ENCODE measurements at places on chromosomes 3 and 15.

- no peak for DNase-seq
Observed at GRCh38 chr3:15781637-15782402, 16.0 kb downstream of the ANKRD28 start.

DNA sequence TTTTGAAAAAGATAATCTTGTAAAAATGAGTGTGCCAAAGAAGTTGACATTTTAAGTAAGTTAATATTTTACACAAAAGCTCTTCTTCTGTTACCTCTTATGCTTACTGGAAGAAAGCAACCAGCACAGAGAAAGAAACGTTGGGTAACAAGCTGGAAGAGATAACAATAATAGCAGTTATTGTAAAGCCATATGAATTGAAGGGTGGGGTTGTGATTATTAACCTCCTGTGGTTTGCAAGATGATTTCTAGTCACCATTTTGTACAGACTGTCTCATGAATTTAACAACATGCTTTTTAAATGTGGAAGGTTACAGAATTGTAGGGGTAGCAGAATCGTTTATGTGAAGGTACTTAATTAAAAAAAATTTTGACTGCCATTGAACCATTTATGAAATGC, 9.2 kb downstream of the RAP2B start:
- DNase-seq, result no peak

DNA sequence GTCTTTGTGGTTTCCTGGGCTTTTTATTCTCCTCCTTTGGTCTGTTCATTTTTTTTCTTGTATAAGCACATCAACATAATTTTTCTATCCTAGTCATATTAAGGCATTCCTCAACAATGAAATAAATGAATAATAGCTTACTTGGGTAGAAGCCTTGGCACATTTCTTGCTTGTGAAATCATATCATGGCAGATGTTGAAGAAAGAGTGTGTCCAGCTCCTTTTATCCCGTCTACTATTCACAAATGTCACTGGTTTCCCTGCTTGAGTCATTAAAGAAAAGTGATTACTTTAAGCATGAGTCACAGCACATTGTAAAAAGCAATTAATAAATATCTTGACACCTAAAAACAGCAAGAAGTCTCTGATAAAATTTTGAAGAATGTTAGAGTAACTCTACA, 42.1 kb downstream of the MINAR1 start:
- no peak for DNase-seq

DNA sequence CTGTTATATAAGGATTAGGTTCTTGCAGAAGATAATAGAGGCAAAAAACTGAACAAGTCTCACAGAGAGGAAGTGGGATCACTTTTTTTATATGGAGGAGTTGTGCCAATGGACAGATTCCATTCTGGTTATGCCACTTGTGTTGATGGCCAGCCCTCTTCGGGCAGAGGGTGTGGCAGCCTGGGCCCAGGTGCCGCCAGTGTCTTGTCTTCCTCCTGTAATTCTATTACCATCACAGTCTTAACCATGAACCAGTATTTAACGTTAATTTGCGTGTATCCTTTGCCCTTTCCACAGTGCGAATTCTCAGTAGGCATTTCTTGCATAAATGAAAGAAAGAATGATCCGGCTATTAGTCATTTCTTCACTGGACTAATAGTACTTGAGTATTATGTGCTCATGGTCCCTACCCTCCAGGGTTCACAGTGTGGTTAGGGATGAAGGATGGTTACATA, 7.0 kb upstream of the USP4 start:
- DNase-seq, result no peak

DNA sequence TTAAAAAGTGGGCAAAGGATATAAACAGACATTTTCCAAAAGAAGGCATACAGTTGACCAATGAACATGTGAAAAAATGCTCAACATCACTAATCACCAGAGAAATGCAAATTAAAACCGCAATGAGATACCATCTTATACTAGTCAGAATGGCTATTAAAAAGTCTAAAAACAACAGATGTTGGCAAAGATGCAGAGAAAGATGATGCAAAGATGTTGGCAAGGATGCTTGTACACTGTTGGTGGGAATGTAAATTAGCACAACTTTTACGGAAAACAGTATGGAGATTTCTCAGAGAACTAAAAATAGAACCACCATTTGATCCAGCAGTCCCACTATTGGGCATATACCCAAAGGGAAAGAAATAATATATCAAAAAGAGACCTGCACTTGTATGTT, 53.5 kb downstream of the TLNRD1 start:
- no peak for DNase-seq

DNA sequence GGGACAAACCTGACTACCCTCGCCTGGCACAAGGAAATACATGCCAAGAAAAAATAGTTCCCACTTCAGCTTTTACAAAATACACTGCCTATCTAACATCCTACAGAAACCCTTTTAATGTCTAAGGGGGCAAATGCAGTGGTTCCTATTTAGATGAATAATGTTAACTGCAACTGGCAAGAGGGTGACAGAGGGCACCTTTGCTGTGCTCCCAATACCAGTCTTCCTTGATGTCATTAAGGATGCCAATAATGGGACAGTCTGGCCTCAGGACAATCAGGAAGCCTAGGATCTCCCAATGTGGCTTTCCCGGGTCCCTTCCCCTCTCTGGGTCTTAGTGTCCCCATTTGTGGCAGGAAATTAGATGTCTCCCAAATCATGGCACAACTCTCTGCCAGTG, 13.9 kb downstream of the CSRNP1 start:
- DNase-seq, result no peak

DNA sequence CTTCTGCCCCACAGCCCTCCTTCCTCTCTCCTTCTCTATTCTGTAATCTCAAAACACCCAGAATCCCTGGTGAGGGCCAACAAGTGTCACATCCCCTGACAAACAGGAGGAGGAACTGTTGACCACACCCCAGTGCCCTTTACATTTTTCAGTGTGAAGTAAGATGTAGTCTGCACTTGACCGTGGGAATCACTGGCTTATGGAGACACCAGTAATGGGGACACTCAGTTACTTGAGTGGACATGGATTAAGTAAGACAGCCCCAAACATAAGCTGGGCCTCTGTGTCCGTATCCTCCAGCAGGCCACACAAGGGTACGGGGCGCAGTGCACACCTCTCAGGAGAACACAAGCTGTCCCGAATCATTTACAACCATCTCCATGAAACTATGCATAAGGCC, 28.4 kb upstream of the LIMD1 start:
- no peak for DNase-seq

- DNase-seq, result no peak
Observed at GRCh38 chr3:40247714-40248454, 61.6 kb upstream of the EIF1B start.

GRCh38 chr3:159025733-159026132, 223.9 kb downstream of the MFSD1 start:
- no peak for DNase-seq

GRCh38 chr15:89575656-89576416, 567 bp downstream of the TICRR start:
- no peak for DNase-seq
